ENCODE measurements at places on chromosomes 16 and 17.

- DNase-seq, result no peak
These were observed 54.8 kb upstream of the MAP3K14 start for GRCh38 chr17:45371414-45372324.

- no peak for DNase-seq
These were observed 236.0 kb upstream of the IRX5 start for GRCh38 chr16:54694651-54695050.

- no peak for DNase-seq
These were observed at the start of gene CLDN9 for GRCh38 chr16:3012828-3013420. Gene CLDN9 (plus strand): TSS chr16:3012923. CDS start chr16:3013363, 440 bp downstream.

DNA sequence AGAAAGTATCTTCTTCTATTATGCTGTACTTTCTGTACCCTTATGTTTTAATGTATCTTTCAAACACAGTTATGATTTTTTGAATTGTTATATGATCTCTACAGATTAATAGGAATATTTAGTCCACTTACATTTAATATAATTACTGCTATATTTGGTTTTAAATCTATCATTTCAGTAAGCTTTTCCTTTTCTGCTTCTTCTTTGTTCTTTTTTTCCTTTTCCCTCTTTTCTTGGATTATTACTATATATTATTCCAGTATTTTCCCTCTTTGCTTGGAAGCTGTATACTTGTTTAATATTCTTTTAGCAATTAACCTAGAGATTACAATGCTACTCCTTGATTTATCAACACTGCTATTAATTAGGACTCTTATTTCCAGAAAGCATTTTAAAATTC is 13.5 kb downstream of the TLE7 start:
- no peak for DNase-seq
